AG09319 (cell line): ENCODE measurements at places on chromosomes 1 and 21.

- no peak for DNase-seq
These were observed 333.3 kb upstream of the VAMP3 start for GRCh38 chr1:7437608-7438395.

- DNase-seq: no peak
These were observed 36.4 kb upstream of the ANGPTL7 start for GRCh38 chr1:11152755-11153154.

DNA sequence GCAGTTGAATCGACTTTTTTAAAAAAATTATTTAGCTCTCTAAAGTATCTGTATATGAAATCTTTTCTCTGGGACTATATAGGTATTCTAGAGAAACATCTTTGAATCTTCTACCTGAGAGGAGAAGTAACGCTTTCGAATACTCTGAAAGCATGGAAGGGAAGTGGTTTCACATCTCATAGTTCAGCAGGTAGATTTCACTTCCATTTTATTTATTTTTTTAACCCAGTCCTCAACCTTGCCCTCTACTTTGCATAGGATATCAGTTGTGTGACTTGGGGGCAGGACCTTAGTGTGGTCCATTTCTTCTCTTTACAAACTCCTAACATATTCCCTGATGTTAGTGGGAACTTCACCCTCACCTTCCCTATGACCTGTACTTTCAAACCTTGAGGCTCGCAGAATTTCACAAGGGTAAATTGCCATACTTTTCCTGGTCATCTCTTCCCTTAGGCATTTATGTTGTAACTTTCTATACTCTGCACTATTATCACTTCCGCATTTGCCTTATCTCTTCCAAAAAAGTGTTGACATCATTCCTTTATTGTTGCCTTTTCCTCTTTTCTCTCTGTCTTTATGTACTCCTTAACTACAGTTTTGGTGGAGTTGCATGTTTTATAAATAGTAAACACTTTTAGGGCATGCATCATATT is 1208.5 kb upstream of the ADGRL4 start:
- no peak for DNase-seq

- DNase-seq: no peak
These were observed 990 bp upstream of the MRPS6 start for GRCh38 chr21:34072145-34073031.

DNA sequence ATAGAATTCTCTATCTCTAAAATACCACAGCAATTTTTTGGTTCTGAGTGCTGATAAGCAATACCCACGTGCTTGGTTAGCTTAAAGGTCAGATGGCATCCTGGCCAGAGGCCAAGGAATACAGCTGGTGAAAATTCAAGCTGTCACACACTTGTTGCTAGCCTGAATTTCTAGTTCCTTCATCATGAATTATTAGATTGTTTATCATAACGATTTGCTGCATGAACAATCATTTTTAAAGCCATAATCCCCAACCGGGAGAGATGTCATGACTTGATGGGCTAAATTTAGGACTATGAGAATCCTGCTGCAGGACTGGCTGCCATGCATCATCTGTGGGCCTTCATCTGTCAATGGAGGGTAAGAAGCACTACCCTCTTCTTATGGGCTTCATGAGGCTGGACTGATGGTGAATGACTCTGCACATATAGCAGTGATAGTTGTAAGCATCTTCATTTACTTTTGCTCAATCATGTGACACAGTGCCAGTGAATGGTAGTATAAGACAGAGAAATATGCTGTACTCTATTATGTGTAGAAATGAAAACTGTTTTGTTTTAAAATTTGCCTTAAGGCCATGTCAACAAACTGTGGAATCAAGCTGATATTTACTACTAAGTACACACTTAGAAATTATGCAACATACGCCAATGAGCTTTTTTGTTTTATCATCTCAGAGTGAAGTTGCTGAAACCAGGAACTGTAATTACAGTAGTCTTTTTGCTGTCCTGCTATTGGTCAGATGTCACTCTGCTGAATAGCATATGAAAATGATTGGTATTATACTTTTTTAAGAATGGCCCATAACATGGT is 80.5 kb upstream of the RALGPS2 start:
- DNase-seq: peak; percentile 45

DNA sequence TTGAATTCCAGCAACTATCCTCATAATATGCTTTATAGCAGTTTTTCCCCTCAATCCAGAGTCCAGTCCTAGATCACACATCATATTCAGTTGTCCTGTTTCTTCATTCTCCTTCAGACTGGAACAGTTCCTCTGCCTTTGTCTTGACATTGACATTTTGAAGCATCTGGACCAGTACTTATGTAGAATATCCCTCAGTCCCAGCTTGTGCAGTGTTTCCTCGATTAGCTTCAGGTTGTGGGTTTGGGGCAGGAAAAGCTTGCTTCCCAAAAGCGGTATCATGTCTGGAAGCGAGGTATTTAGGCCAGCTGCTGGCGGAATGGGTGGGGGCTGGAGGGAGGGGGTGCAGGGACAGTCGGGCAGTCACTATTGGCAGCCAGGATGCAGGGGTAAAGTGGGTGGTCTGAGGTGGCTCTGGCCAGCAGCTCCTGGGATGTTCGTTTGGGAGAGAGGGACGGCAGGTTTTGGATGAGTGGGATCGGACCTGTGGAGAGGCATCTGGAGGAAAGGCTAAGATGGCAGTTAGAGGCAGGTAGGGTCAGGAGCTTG is 6.5 kb downstream of the THEMIS2 start:
- no peak for DNase-seq

GRCh38 chr1:173430677-173431303 is 46.3 kb upstream of the PRDX6 start:
- no peak for DNase-seq

DNA sequence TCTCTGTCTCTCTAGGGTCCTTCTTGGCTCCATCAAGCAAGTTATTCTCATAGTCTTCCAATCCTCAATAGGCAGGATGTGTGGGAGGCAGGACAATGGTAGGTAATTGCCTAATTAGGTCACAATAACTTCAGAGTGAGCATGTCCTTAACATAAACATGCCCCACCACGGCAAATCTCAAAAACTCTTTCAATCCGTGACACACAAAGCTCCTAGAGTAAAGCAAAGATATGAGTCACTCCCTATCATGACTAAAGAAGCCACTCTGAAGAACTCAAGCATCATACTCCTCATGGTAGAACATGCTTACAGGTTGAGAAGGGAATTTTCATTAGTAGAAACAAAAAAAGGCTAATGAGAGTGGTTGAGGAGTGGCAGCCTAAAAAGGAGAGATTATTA is 4.9 kb downstream of the HAO2 start:
- no peak for DNase-seq

DNA sequence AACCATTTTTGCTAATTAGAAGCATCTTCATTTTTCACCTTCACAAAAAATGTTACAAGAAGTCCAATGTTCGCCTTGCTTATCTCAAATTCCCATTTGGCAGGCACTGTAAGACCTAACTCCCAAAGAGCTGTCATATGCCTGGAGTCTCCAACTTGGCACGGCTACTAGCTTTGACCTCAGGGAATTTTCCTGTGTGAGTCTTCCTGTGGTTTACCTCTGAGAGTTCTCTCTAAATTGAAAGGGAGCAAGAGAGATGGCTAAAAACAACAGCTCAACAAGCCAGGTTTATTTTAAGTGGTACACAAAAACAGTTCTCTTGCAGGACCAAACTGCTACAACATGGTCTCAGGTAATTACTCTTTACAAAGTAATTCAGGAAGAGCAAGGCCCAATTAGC is 756.0 kb upstream of the ADGRL2 start:
- no peak for DNase-seq

- no peak for DNase-seq
These were observed 122.9 kb upstream of the GALNT2 start for GRCh38 chr1:229943988-229944743.

GRCh38 chr1:172578586-172578985 is 45.6 kb downstream of the SUCO start:
- DNase-seq: no peak

DNA sequence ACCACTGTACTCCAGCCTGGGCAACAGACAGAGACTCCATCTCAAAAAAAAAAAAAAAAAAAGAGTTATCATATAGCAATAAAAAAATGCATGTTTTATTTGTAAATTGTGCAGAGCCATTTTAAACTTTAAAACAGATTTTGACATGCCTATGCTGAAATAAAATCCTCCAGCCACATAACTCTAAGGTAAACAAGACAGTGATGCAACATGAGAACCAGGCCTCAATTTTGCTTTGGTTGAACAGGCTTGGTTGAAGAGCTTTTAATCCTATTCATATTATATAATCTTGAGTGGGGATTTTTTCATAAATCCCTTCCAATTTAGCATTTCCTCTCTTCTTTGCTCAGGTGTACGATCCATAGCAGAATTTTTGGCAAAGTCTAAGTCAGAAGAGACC is 26.1 kb downstream of the ARMH1 start:
- DNase-seq: no peak

DNA sequence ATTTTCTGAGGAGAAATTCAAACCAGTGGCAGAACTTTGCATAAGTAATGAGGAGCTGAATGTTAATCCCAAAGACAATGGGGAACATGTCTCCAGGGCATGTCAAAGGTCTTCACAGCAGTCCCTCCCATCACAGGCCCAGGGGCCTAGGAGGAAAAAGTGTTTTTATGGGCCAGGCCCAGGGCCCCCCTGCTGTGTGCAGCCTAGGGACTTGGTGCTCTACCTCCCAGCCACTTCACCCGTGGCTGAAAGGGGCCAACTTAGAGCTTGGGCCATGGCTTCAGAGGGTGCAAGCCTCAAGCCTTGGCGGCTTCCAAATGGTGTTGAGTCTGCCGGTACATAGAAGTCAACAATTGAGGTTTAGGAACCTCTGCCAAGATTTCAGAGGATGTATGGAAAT is 854.0 kb downstream of the LRRIQ3 start:
- DNase-seq: no peak

GRCh38 chr1:63679076-63679475 is 85.9 kb downstream of the PGM1 start:
- no peak for DNase-seq

- no peak for DNase-seq
These were observed 137.1 kb downstream of the PIK3R3 start for GRCh38 chr1:45995298-45995697.

GRCh38 chr1:93598861-93599439 is 82.7 kb downstream of the BCAR3 start:
- DNase-seq: no peak

- no peak for DNase-seq
These were observed 14.0 kb upstream of the FOXO6 start for GRCh38 chr1:41347276-41347675.

DNA sequence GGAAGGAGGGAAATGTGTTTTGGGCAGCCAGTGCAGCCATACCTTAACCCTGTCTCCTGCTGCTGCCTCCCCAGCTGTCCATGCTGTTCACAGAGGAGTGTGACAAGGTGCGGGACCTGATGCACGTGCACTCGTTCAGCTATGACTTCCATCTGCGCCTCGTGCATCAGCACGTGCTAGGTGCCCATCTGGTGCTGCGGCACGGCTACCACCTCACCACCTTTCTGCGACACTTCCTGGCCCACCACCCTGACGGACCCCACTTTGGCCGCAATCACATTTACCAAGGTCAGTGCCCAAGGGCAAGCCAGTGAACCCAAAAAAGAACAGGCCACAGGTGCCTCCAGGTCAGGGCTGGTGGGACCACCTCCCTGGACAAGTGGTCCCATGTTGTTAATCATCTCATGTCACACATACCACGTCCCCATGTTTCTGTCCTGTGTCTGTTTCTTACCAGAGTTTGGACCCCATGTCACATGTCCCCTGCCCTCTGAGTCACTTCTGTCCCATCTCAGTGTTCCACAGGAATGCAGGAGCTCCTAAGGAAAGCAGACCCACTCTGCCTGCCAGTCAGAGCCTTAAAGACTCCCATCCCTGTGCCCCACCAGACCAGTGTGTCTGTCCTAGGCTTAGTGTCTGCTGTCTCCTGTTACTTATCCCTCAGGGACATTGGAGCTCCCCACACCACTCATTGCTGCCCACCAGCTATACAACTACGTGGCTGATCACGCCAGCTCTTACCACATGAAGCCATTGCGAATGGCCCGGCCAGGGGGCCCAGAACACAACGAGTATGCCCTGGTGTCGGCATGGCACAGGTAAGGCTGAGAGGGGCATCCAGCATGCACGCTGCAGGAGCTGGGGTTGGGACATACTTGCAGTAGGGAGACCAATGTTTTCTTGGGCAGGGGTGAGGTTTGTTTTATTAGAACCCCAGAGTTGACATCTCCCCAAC is 6.6 kb downstream of the HYI start:
- no peak for DNase-seq

GRCh38 chr1:232438476-232438875 is 191.5 kb downstream of the SIPA1L2 start:
- no peak for DNase-seq

DNA sequence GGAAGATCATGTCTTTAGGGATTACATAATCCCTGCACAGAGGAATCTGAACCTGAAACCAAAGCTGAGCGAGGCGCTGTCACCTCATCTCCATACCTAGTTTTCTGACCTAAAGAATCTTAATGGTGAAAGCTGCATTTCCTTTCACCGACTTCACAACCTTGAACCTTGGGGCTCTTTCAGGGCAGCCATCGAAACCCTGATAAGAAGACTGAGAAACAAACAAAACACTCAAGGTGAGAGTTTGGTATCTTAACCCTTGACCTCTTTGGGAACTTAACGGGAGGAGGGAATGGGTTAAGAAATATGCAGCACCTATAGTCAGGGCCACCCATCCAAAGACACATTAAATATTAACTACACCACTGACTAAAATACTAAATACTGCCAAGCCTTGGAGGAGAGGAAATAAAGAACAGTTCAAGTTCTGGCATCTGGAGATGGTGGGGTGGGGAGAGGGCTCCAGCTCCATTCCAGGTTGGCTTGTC is 2.0 kb downstream of the C1orf116 start:
- no peak for DNase-seq

DNA sequence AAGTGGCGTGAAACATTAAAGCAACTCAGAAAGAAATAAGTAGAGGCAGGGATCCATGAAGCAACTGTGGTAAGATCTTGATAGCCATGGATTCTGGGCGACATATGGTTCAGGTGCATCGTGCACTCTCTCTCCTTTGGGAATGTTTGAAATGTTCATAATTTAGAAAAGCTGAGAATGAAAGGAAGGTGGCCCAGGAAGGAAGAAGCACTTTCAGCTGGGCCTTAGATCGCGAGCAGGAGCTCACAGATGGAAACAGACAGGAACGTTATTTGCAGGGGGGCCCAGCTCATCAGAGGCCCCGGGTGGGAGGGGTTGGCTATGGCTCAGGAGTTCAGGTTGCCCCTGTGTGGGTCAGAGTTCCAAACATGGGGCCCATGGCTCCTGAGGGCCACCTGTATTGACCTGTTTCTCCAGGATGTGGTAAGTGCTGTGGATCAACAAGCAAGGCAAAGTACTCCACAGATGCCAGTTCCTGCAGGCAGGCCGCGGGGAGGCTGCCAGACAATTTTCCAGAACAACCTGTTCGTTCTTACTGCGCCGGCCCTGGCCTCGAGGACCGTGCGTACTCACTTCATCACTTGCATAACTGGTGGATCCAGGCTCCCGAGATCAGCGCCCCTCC is 253.2 kb downstream of the TOMM20 start:
- DNase-seq: no peak

GRCh38 chr1:58543260-58543659 is 3.3 kb downstream of the OMA1 start:
- no peak for DNase-seq

GRCh38 chr1:17773591-17774326 is 18.6 kb downstream of the ACTL8 start:
- no peak for DNase-seq
